ENCODE measurements at places on chromosomes 11 and 22. TPM values are rescaled to one million over a fixed set of nuclear protein-coding genes. Genes with fewer than 3 reads are reported as not detected.
A peak's percentile ranks its signal among the peaks of the same experiment; 100 is the strongest.

- DNase-seq = peak; percentile 29
These were observed 79.1 kb downstream of the KCNQ1 start for GRCh38 chr11:2523821-2524391.

- DNase-seq = no peak
These were observed 15.1 kb downstream of the PITPNB start for GRCh38 chr22:27903805-27904473.

GRCh38 chr11:1541474-1542204, 30.4 kb downstream of the DUSP8 start:
- no peak for DNase-seq

Gene TRIM64
- not detected for total RNA-seq

Gene MS4A15
- total RNA-seq = 113 TPM

Gene SOX10
- not detected for total RNA-seq
